Progenitor cell of endocrine pancreas (in vitro differentiated cells): ENCODE measurements at places on chromosomes 3 and 15.

- H3K36me3 ChIP-seq, result no peaks in the 10 kb centered on the region
- H3K4me1 ChIP-seq, result peaks cover 11% of the 10 kb centered on the region
Observed at GRCh38 chr3:27319847-27320526, 49.2 kb downstream of the NEK10 start.

- no peaks in the 10 kb centered on the region for H3K27me3 ChIP-seq
- H3K36me3 ChIP-seq, result no peaks in the 10 kb centered on the region
- no peaks in the 10 kb centered on the region for H3K4me1 ChIP-seq
- DNase-seq, result no peak
- no peak overlapping the region for H3K27ac ChIP-seq
- H3K4me3 ChIP-seq, result no peak overlapping the region
Observed at GRCh38 chr3:21331321-21331720, 419.7 kb downstream of the ZNF385D start.

GRCh38 chr3:107985496-107985895, 105.3 kb downstream of the CD47 start:
- no peak overlapping the region for H3K27ac ChIP-seq
- DNase-seq, result no peak
- H3K4me1 ChIP-seq, result peaks cover 5% of the 10 kb centered on the region
- no peaks in the 10 kb centered on the region for H3K27me3 ChIP-seq
- no peak overlapping the region for H3K4me3 ChIP-seq
- no peaks in the 10 kb centered on the region for H3K36me3 ChIP-seq

- H3K27me3 ChIP-seq, result no peaks in the 10 kb centered on the region
- no peaks in the 10 kb centered on the region for H3K36me3 ChIP-seq
- no peak for DNase-seq
- no peak overlapping the region for H3K4me3 ChIP-seq
- H3K27ac ChIP-seq, result no peak overlapping the region
- H3K4me1 ChIP-seq, result peaks cover 3% of the 10 kb centered on the region
Observed at GRCh38 chr3:116188231-116188785, 257.0 kb downstream of the LSAMP start.

DNA sequence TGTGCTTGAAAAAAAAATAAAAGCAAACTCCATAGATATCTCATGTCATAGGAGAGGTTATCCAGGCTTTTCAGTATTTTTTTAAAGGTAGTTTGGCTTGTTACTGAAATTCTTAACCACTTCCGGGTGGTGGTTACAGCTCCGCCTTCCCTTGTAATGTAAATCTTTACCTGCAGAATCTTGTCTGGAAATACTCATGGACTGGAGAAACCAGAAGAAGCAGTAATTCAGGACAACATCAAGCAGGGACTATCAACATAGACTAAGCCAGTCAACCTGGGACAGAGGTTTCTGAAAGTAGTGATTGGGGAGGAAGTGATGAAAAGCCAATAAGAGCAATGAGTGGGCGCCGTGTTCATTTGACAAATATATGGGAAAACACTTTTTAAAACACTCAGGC, 78.9 kb upstream of the SKOR1 start:
- no peaks in the 10 kb centered on the region for H3K27me3 ChIP-seq
- H3K27ac ChIP-seq, result no peak overlapping the region
- H3K4me3 ChIP-seq, result no peak overlapping the region
- peaks cover 19% of the 10 kb centered on the region for H3K4me1 ChIP-seq
- peaks cover 1% of the 10 kb centered on the region for H3K36me3 ChIP-seq

- peaks cover 7% of the 10 kb centered on the region for H3K36me3 ChIP-seq
- peak overlapping the region; percentile 9 for H3K27ac ChIP-seq
- H3K27me3 ChIP-seq, result no peaks in the 10 kb centered on the region
Observed at GRCh38 chr15:66735909-66736305, 33.9 kb downstream of the SMAD6 start.

DNA sequence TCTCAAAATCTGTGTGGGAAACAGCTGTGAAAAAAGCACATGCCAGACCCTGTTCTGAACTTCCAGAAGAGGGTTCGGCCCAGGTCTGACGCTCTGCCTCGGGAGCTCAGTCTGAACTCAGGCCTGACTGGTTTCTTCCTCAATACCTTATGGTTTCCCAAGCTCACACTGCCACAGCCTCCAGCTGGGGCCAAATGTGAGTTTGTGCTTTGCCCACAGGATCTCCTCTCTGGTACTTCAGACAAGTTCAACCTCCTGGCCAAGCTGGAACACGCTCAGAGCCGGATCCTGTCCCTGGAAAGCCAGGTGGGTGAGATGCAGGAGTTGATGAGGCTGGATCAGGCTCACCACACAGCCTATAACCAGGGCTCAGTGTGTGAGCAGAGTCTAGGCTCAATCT, 33.8 kb downstream of the CYP11A1 start:
- H3K4me3 ChIP-seq, result no peak overlapping the region
- H3K4me1 ChIP-seq, result no peaks in the 10 kb centered on the region
- peaks cover 27% of the 10 kb centered on the region for H3K27me3 ChIP-seq
- no peak overlapping the region for H3K27ac ChIP-seq
- H3K36me3 ChIP-seq, result no peaks in the 10 kb centered on the region

DNA sequence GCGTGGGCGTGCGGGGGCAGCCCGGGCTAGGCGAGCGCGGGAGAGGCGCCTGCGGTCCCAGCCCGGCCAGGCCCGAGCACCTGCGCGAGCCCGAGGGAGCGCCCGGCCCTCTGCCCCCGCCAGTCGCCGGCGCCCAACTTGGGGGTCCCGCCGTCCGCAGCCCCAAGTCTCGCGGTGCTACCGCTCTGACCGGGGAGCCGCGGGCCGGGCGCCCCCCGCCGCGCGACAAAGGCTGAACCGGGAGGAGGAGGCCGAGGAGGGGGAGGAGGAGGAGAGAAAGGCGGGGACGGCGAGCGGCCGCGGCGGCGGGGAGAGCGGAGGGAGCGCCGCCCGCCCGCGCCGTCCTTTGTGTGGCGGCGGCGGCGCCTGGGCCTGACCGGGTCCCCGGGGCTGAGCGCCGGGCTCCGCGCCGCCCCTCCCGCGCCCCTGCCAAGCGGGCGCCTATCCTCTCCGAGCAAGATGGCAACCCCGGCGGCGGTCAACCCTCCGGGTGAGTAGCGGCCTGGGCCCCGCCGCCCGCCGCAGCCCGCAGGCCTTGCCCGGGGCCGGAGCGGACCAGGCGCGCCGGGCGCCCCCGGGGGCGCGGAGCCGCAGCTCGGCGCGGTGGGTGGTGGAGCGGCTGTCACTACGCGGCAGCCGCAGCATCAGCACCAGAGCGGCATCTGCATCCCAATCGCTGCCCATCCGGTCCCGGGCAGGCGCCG, at the start of gene ARNT2:
Gene ARNT2 (plus strand): TSS at position 326 of the 704 bp plus-strand sequence. CDS start 134 bp downstream, at position 460.
- peak within 1 kb of the TSS; percentile 83 for H3K4me3 ChIP-seq
- peak; percentile 63 for DNase-seq
- peaks cover 3% of the 10 kb centered on the region for H3K27me3 ChIP-seq
- no peaks in the 10 kb centered on the region for H3K36me3 ChIP-seq
